Stimulated activated CD8-positive, alpha-beta memory T cell treated with anti-CD3 and anti-CD28 coated beads, Interleukin-15, amount 100 ng/mL, for 48 hours (primary cell): ENCODE measurements at places on chromosomes 4 and X.

DNA sequence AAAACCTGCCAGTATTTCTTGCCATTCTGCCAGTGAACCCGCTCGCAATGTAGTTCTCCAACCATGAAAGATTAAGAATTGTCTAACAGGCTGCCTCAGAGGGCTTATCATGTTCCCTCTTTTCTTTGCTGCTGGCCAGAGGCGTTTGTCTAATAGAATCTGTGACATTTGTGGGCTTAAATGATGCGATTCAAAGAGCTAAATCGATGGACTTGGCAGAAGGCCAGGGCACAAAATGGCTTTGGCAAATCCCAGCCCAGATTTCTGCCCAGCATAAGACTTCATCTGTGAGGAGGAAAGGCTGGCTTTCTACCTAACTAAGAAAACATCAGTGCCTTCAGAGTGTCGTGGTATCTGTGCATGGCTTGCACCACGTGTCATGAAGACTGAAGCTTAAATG is 79.9 kb downstream of the TRPC5OS start:
- DNase-seq, result no peak

DNA sequence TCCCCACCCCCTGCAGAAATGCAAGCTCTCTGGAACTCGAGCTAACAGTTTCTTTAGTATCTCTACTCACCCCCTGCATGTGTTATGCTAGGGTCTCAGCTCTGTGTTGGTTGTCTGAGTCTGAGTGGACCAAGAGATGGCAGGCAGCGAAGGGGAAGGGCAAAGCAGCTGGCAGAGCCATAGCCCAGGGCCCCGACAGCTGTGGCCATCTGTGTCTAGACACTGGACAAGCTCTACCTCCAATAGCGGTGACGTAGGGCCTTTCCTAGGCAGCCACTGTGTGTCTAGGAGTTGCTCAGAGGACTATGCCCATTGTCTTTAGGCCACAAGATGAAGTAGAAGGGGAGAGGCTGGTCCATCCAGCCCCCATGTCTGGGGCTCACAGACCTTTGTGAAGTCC is 79.2 kb downstream of the EFNB1 start:
- DNase-seq, result no peak

DNA sequence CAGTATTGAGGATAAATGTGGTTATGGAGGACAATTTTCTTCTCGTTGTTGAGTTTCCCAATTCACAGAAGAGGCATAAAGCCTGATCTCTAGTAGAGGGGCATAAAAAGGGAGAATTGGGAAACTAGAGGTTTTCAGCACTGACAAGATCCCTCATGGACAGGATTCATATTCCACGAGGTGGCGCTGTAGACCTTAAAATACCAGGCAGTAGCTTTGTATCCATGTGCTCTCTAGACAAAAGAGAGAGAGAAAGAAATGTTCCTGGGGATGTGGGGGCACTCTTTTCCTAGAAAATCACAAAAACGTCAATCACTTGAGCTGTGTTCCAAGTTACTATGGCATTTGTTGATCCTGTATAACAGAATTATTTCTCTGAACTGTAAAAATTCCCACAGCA is 128.3 kb downstream of the MAGEE1 start:
- DNase-seq, result peak; percentile 0

DNA sequence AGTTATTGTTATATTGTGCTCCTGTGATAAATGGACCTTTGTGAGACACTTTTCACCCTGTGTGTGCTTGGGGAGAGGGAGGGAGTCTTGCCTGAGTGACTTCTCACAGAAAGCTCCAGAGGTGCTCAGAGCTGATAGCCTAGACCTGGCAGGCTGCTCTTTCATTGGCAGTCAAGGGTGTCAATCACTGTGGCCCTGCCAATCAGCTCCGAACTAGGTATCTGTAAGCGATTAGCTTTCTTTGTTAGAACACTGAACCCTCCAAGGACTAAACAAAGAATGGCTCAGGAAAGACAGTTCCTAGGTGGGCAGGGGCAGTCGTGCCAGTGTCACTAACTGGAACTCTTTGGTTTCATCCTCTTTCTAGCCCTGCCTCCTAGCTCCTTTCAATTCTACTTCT is 2.7 kb upstream of the NALF2 start:
- no peak for DNase-seq

DNA sequence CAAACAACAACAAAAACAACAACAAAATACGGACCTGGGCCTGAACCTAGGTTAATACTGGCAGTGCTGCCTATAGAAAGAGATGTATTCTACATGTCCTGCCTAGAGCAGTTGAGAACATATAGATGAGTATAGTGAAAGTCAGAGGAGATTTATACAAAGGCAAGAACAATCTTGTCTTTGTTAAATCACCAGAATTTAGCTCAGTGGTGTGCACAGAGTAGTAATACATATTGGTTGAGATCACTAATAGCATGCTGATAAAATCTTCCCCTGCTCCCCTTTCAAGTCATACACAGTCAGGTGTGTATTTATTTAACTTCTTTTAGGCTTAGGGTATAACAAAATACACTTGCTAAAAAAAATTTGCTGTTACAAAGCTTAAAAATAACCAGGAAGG is 247.8 kb downstream of the ADGRL3 start:
- DNase-seq, result no peak

- DNase-seq, result no peak
Observed at GRCh38 chrX:7485061-7485460, 337.1 kb upstream of the PUDP start.

DNA sequence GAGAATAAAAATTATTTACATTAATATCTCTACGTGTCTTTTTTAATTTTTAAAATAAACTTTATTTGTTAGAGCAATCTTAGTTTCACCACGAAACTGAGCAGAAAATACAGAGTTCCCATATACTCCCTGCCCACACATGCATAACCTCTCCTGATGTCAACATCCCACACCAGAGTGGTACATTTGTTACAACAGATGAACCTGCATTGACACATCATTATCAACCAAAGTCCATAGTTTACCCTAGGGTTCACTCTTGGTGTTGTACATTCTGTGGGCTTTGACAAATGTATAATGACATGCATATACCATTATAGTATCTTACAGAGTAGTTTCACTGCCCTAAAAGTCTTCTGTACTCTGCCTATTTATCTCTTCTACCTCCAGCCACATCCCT is 110.6 kb upstream of the OTUD4 start:
- no peak for DNase-seq

- no peak for DNase-seq
Observed at GRCh38 chr4:126532527-126532926, 1100.2 kb upstream of the INTU start.

DNA sequence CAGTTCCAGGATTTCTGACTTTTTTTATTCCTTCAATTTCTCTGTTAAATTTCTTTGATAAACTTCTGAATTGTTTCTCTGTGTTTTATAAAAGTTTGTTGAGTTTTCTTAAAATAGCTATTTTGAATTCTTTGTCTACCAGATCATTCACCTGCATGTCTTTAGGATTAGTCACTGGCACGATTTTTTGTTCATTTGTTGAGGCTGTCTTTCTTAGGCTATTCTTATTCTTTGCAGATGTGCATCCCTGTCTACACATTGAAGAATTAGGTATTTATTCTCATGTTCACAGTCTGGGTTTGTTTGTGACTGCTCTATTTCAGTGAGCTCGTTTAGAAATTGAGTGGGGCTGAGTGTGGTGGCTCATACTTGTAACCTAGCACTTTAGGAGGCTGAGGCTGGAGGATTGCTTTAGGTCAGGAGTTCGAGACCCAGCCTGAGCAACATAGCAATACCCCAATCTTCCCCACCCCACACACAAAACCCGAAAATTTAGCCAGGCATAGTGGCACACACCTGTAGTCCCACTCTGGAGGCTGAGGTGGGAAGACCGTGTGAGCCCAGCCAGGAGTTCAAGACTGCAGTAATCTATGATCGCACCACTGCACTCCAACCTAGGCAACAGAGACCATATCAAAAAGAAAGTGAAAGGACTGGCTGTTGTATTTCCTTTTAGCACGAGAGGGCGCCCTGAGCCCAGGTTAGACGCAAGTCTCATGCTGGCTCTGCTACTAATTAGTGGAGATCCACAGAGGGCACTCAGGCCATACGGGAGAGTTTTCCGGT is 42.0 kb downstream of the F8 start:
- peak; percentile 53 for DNase-seq

GRCh38 chr4:173185847-173186510 is 17.4 kb downstream of the GALNT7 start:
- DNase-seq, result no peak

DNA sequence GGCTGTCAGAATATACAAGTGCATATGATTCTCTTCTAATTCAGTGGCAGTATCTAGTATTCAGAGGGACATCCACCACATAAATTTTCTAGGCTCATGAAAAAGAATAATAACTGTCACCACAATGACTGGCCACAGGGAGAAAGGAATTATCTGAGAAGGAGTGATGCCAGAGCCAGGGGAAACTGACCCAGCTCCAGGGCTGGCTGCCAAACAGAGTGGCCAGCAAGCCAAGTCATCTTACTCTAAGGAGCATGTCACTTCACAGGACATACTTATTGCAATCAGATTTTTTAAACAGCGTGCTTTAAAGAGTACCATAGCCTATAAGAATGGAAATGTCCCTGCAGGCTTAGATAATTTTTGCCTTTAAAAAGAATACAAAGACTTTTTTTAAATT is 5.8 kb upstream of the SEPTIN11 start:
- DNase-seq, result no peak

GRCh38 chr4:168880811-168881595 is 129.1 kb downstream of the CBR4 start:
- no peak for DNase-seq

DNA sequence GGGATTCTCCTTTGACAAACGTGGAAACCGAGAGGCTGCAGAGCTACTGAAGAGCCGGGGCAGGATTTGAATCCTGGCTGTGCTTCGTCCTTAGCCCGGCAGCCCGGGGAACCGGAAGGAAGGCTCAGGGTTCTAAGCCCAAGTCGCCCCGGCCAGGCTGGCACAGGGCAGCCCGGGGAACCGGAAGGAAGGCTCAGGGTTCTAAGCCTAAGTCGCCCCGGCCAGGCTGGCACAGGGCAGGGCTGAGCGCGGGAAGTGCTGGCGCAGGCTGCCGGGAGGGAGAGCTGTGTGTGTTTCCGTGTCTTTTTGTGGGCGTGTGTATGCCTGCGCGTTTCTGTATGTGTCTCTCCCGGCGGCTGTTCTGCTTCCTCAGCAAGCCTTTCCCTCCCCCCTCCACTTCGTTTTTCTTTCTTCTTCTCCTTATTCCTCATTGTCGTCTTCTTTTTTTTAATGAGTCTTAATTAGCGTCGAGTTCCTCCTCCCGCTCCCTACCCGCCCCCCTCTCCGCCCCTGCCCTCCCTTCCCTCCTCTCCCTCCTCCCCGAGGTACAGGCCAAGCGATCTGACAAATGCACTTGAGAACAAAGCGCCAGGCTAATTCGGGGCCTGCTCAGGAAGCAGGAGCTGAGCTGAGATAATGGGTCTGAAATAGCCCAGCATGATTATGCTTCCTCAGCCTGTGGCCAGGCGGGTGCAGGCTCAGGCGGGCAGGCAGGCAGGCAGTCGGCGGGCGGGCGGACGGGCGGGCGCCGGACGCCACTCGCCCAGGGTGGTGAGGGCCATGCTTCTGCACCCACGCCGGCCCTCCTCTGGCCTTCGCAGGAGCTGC is 65.9 kb downstream of the EFNB1 start:
- no peak for DNase-seq

DNA sequence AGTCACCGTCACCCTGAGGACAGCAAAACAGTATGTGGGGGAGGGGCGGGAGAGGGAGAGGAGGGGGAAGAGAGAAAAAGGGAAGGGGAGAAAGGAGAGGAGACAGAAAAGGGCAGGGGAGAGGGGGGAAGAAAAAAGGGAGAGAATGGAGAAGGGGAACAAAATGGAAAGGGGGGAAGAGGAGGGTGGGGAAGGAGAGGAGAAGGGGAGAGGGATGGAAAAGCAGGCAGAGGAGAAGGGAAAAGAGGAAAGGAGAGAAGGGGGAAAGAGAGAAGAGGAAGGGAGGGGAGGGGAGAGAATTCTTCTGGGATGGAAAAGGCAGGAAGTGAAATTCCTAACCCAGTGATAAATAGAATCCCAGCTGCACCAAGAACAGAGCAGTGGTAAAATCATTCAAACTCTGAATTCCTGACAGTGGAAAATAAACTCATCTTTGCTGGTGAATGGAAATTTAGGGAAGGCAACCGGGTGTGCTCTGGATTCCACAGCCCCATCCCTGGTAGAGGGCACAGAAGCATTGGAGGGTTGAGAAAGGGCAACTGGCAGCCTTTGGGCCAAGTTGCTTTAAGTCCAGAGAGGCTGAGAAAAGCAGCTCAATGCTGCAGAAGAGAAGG is 244.2 kb downstream of the BCOR start:
- DNase-seq, result no peak

DNA sequence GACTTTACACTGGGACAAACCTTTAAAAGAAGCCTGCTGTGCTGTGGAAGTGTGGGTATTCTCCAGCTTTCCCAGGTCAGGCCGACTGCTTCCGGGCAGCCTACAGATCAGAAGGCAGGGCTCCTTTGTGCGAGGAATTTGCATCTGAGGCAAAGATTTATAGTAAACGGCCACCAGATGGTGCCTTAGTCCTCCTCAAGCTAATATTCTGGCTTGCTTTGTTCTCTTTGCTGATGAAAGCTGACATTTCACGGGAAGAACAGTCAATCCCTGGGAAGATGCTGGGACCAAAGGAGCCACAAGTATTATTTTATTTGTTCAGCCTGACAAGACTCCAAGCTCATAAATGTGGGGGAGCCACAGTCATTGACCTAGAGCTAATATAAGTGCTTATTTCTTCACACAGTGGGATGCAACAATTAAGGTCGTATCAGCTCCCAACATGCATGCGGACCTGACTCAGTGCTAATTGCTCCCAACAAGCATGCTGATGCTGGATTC is 120.7 kb upstream of the TRIM2 start:
- DNase-seq, result peak; percentile 10

- DNase-seq, result no peak
Observed at GRCh38 chr4:163172647-163173046, 6.0 kb upstream of the NAF1 start.

GRCh38 chr4:866761-867390 is 40.9 kb upstream of the CPLX1 start:
- DNase-seq, result no peak

- DNase-seq, result no peak
Observed at GRCh38 chr4:182142176-182143085, 100.8 kb upstream of the TENM3 start.

GRCh38 chr4:167652267-167652666 is 418.0 kb upstream of the SPOCK3 start:
- DNase-seq, result no peak

GRCh38 chr4:7241597-7242125 is 49.3 kb downstream of the SORCS2 start:
- no peak for DNase-seq

DNA sequence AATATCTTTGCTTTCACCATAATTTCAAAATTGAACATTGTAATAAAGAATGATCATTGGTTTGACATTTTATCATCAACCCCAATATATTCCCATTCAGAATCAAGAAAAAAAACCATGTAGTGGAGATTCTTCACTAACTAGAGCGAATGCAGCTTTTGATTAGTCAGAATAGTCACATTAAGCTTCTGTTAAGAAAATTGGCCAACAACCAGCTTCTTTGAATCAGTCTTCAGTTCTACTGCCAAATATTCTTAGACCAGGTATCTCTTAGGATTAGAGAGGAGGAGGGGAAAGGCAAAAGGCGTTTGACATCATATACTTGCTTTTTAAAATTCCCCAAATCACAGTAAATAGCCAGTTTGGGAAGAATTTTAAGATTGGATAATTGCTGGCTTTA is 22.2 kb upstream of the TBC1D8B start:
- no peak for DNase-seq

- DNase-seq, result no peak
Observed at GRCh38 chr4:1578251-1578773, 105.8 kb downstream of the FAM53A start.
